ENCODE measurements at places on chromosomes 1 and 21.
A peak's percentile ranks its signal among the peaks of the same experiment; 100 is the strongest.

DNA sequence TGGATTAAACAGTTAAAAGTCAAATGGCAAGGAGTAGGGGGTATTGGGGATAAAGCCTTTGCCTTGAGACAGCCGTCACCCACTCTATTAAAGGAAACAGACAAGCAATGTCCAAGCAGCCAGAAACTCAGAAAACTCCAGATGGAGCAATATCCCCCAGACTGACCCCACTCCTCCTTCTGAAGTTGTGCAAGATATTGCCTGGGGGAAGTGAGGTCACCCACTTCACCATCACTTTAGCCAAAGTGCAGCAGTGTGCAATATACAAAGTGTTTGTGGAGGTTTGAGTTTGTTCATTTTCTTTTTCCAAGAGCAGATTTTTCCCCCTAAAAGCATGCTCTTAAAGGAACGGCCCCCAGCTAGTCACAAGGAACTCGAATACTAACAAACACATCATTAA, 125.1 kb downstream of the ETS2 start:
- DNase-seq: peak; percentile 87

DNA sequence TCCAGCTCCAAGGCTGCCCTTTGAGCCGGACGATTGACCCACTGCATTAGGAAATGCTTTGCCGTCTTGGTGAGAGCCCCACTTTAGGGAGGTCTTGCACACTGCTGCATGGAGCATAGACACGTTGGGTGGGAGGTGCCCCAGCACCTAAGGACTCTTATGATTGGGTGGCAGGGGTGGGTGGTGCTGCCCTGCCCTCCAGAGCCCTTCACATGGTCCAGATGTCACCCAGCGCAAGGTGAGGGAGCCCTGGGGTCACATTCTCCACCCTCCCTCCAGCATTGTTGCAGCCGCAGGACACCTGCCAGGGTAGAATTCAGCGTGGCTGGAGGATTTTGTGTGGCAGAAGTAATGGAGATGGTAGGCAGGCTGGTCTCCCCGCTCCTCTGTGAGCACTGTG, 137.4 kb upstream of the COL6A1 start:
- no peak for DNase-seq

DNA sequence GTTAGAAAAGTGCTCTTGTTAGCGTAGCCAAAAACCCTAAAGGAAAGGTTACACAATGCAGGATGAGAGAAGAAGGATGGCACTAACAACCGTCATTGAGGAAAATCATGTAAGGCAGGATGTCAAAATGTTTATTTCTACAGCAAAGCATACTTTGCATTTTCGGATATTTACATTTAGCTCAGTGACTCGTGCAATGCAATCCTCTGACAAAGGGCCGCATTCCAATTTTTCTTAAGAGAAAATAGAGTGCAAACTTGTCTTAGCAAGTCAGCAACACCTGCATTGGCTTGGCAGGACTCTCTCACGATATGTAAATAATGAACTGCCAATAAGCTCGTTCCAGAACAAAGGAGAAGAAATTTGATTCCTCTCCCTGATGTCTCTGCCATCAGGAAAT, 33.3 kb downstream of the TIAM1 start:
- DNase-seq: no peak

- no peak for DNase-seq
Observed at GRCh38 chr1:212355230-212355969, 59.3 kb downstream of the PACC1 start.

DNA sequence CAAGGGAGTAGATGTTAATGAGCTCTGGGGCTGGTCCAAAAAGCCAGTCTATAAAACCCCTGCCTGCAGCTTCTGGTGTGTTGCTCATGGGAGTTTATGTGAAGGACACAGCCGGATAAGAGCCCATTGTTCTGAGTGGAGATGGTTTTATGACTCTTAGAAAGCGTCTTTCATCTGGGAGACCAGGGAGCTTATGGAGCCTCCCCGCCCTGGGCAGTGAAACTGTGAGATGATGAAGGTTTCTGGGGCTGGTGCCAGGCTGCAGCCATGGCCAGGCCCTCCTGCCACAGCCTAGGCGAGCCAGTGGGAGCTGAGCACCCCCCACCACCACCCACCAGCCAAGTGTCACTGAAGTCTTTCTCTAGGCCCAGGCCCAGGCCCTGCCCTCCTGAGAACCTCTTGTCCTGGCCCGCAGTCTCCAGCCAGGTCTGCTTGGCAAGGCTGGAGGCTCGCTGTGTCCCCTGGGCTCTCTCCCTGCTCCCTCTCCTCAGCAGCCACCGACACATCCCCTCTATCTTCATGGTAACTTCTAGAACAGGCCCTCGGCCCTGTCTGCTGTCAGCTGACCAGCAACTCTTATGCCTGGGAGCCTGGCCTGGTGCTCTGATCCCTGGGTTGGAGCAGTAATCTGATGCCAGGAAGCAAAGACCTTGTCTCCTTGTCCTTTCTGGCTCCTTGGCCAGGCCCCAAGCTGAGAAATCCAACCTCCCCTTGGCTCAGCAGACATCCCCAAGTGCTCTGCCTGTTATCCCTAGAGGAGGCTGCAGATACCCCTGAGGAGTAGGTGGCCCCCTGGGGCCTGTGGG, 7.6 kb upstream of the ARHGEF10L start:
- peak; percentile 59 for DNase-seq

DNA sequence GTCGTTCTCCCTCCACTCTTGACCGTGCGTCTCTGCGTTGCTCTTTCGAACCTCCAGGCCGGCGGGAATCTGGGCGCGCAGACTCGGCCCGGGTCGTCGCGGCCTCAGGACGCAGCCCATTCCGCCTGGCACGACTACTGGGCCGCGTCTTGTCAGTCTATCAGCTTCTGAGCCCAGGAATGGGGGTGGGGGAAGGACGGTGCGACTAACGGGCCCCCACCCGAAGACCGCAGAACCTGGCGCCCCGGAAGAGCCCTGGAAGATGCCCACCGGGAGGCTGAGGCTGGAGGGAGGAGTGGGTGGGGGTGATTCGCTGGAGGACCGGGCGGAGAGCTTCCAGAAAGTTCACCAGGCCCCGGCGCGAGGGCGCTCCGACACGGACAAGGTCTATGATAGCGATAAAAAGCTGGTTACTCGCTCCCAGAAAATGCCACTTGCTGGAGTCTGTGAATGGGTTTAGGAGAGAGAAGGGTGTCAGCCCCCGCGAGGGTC, 1.7 kb upstream of the DMRTA2 start:
- DNase-seq: no peak

- DNase-seq: no peak
Observed at GRCh38 chr1:75130865-75131564, 3.2 kb upstream of the LHX8 start.

DNA sequence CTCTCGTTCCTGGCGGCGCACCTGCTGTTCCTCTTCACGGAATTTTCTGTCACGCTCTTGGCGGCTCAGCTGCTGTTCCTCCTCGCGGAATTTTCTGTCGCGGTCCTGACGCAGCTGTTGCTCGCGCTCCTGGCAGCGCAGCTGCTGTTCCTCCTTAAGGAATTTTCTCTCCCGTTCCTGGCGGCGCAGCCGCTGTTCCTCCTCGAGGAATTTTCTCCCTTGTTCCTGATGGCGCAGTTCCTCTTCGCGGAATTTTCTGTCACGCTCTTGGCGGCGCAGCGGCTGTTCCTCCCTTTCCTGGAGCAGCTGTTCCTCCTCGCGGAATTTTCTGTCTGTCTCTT, 6.4 kb downstream of the TCHH start:
- no peak for DNase-seq

GRCh38 chr1:196545222-196545621, 63.0 kb downstream of the KCNT2 start:
- DNase-seq: no peak

GRCh38 chr1:2112280-2112701, 62.1 kb downstream of the PRKCZ start:
- no peak for DNase-seq

DNA sequence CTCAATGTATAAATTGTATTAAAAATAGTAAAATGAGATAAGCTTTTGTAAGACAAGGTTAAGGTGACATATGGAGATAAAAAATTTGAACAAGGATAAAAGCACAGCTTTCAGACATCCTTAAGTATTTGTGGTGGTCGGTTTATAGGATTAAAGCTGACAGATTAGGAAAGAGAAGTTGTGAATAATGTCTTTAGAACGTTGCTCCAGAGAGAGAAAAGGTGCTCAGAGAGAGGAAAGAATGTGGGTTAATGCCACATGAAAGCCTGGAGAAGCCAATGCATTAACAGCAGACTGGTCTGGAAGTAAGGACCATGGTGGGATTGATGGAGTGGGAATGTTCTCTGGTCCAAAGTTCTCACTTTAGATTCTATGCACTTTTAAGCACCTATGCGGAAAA, 44.8 kb downstream of the ATP6V1G3 start:
- DNase-seq: peak; percentile 19

- DNase-seq: no peak
Observed at GRCh38 chr1:176033474-176033873, 173.6 kb downstream of the COP1 start.

DNA sequence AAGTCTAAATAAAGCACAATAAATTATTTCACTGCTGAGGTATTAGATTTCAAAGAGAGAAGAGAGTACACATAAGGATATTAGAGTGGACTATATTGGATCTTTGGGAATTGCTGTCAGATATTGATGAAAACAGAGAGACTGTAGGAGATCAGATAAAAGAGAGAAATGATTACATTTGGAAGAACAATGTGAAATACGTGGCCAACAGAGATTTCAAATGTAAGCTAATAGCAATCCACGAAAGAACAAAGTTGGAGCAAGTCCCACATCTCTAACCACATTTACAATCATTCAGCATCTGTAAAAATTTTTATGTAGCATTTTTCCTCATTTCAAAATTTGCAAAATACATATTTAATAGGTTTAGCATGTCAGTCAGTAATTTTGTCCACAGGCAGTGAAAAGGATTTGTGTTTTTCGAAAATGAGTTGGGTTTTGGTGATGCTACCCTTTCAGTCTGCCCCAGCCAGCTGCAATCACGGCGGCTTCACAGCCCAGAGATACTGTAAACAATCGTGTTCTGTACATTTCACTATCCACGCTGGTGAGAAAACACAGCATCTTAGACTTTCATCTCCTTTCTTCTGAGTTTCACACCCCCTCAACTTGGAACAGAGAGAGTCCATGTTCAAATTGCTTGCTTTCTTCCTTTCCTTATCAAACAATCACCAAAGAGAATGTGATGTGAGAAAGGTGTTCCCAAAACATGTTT, 209.1 kb upstream of the LYPLAL1 start:
- DNase-seq: no peak

DNA sequence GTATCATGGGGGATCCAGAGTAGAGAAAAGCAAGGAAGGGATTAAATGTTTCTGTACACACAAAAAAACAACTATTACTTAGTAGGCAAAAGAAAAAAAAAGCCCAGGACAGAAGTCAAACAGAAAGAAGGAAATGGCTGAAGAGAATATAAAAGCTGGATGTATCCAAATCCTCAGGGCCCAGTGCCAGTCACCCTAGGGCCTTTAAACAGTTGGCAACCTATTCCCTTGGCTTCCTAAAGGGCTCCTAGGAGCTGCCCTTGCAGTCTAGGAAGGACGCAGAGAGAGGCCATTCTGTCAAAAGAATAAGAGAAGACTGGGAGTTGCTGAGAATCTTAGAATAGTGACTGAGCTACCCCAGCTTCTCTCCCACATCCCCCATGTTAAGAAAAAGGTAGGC, 5.0 kb downstream of the B4GALT3 start:
- no peak for DNase-seq

DNA sequence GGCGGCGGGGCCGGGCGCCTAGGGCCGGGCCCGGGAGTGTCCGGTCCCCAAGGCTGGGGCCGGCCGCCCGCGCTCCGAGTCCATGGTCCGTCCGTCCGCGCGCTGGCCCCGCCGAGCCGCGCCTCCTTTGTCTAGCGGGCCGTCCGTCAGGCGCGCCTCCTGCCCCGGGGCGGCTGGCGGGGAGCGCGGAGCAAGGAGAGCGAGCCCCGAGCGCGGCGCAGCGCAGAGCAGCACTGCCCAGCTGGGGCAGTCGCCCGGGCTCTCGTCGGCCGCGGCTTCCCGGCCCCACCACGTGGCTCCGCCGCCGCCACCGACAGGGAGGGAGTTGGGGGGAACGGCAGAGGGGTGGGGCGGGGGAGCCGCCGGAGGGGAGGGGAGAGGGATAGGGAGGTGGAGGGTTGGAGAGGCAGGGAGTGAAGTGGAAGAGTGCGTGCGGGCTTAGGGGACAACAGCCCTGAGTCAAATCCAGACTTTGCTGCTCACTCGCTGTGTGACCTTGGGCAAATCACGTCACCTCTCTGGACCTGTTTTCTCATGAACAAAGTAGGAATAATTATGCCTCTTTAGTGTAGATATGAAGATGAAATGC, at the start of gene NKAIN1:
TSS of gene NKAIN1 (minus strand) at position 235 of the 589 bp plus-strand sequence. CDS start 340 bp downstream, outside the sequence.
- DNase-seq: peak; percentile 47

DNA sequence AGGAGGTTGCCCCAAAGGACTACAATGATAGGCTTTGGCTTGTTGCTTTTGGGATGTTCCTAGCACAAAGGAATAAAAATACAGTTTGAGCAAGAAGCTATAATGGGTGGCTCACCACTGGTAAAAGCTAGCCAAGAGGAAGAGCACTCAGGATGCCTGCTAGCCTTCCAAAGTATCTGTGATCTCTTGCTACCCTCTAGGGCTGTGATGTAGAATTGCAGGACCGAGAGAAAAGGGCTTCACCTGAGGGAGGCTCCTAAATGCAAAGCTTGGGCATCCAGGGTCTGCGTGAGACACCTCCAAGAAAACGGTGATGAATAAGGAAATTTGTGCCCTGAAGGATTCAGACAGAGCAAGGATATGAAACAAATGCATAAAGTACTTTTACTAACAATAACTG, 17.7 kb downstream of the IVL start:
- DNase-seq: peak; percentile 19

DNA sequence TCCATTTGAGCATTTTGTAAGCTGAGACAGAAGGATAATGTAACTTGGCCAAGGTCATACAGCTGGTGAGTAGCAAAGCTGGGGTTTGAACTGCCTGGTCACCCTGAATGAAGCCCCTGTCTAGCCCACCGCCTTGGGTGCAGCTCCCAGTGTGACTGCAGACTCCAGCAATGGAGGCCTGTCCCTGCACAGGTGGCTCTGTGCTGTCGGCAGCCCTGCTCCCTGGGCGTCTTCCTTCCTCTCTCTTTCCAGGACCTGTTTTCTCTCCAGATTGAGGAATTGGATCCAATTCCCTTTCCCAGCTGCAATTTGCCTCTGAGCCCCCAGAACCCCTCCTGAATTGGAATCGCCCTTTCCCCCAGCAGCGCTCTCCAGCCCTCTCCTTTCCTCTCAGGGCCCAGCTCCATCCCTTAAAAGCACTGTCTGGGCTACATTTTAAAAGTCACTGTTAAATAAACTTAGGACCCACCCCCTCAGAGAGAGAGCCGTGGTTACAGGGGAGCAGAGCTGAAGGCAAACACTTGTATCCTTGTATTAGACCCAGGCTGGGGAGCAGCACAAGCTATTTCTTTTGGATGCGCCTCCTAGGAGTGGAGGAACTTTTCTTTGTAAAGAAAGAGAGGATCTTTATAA, 161.4 kb upstream of the LMO4 start:
- DNase-seq: no peak

- no peak for DNase-seq
Observed at GRCh38 chr1:181984006-181984405, 77.5 kb downstream of the ZNF648 start.

GRCh38 chr1:187921426-187921825, 1092.7 kb downstream of the PLA2G4A start:
- no peak for DNase-seq

- no peak for DNase-seq
Observed at GRCh38 chr1:183734543-183735036, 70.3 kb upstream of the RGL1 start.

GRCh38 chr1:41192456-41193178, 49.5 kb downstream of the SCMH1 start:
- no peak for DNase-seq

GRCh38 chr1:6807782-6808181, 22.5 kb downstream of the CAMTA1 start:
- no peak for DNase-seq

All from RPMI7951 (cell line).